ENCODE measurements at places on chromosomes 5 and 9. TPM values are rescaled to one million over a fixed set of nuclear protein-coding genes. Genes with fewer than 3 reads are reported as not detected.

GRCh38 chr5:179830818-179831468 is 10.2 kb downstream of the SQSTM1 start:
- DNase-seq, result no peak

RNF208 gene
- total RNA-seq, result 0.18 TPM

DNA sequence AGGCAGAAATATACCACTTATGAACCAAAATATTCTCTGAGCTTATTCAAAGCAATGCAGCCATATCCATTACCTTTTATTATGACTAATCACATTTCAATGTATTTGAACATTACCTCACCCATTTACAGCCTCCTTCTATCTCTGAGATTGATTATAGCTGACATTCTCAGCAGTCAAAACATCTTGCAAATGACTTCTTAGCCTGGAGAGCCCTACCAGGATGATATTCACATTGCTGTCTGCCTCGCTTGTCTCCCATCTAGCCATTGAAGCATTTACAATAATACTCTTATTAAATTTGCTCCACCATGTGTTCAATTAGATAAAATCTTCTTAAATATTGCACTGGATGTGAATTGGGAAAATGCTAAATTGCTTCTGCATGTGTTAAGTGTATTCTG is 1879.9 kb upstream of the ACO1 start:
- DNase-seq, result no peak

PTPRD gene
- total RNA-seq, result 67.2 TPM

ANGPTL2 gene
- total RNA-seq, result 75.6 TPM

GRCh38 chr5:111744455-111744854 is 12.5 kb downstream of the NREP start:
- no peak for DNase-seq

DNA sequence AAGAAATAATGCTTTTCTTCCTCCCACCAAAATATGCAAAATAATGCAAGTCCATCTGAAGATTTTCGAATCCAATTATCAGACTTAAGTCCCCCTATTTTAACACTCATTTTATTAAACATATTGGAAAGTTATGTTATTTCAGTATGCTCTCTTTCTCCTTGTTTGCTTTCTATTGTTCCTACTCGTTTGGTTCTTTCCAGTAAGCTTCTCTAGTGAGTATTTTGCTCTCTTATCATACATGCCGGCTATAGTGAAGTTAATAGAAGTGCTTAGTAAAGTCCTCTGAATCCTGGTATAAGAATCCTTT is 517 bp downstream of the ALDH1A1 start:
- DNase-seq, result no peak

- DNase-seq, result no peak
These were observed 198.6 kb upstream of the DAB2 start for GRCh38 chr5:39623291-39623865.

CCL21 gene
- total RNA-seq, result 13.5 TPM

IFNA21 gene
- total RNA-seq, result not detected

GABRA6 gene
- not detected for total RNA-seq

PCDHB8 gene
- total RNA-seq, result 0.80 TPM

- DNase-seq, result no peak
These were observed 188.6 kb downstream of the NR3C1 start for GRCh38 chr5:143214890-143215289.

DNA sequence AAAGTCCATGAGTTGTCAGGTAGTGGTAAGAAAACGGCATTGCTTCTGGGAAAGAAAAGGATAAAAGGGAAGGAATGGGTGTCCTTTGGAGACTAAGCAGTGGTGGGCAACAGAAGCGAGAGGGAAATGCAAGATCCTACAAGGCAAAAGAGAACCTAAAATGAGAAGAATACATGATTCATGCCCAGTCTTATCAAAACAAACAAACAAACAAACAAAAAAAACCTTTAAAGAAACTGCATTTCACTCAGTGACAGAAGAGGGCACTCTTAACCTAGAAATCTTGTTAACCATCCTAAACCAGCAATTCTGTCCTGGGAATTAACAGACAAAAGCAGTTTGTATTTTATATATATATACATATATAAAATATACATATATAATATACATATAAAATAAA is 88.5 kb downstream of the SUSD1 start:
- no peak for DNase-seq

DNA sequence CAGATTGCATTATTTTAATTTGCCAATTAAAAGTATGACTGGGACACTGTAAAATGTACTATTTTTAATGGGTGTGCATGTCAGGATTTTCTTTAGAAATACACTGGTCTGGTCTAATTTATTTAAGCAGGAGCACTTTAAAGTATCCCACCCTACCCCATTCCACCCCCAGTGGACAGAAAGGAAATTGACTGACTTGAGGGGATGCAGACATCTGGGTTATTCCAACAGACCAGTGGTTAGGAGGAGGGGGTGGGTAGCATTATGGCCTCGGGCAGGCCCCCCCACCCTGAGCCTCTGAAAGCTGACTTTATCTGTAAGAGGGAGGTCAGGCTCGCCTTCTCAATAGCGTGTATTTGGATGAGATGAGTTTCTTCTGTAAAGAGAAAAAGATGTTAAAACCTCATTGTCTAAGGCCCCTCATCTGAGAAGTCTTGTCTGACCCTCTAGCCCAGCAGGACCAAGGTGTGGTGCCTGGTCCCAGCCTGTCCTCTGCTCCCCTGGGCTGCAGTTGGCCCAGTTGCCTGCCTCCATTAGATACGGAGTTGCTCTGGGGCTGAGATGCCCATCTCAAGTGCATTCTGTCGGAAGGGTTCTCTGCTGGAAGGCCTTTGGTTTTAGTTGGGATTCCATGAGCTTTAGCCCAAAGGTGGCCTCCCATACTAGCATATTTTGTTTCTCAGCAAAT is 4.4 kb downstream of the HNRNPAB start:
- no peak for DNase-seq

SPATA31A3 gene
- total RNA-seq, result not detected

GRCh38 chr9:127397646-127398274 is 791 bp downstream of the SLC2A8 start:
- DNase-seq, result peak; percentile 58

GRCh38 chr5:30197662-30198061 is 995.8 kb upstream of the CDH6 start:
- DNase-seq, result no peak

DNA sequence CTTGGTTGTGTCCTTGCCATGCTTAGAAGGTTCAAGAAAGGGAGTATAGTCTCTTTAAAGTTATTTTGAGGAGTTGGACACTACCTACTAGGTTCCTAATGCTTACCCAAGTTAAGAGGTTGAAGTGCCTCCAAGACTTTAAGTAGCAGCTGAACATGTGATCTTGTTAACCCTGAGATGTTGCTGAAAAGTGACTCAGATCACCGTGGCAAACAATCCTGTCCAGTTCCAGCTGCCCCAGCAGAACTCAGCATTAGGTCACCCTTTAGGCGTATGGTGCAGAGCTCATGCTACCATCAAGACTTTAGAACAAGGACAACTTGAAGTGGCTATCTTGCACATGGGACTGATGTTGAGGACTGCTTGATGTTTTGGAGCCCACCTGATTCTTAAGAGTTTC is 22.5 kb downstream of the ZNF462 start:
- DNase-seq, result no peak

OLFM1 gene
- 3.2 TPM for total RNA-seq

- no peak for DNase-seq
These were observed 67.2 kb downstream of the MRPL36 start for GRCh38 chr5:1732238-1732941.

OBP2B gene
- not detected for total RNA-seq

DNA sequence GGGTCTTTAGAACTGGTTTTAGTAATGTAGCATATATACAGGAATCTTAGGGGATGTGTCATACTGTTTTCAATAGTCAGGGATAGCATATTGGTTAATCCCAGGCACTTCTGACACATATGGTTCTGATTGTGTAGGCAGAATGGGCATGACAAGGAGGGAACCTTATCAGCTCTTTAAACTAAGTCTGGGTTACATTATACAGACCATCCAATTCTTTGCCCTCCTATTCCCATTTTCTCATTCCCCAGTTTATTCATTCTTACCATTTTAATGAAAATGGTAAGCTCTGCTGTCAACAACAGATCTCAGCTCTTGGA is 85.1 kb downstream of the NDUFAF2 start:
- DNase-seq, result no peak

GRCh38 chr9:69469136-69469535 is 144.1 kb downstream of the ENTREP1 start:
- peak; percentile 22 for DNase-seq

DNA sequence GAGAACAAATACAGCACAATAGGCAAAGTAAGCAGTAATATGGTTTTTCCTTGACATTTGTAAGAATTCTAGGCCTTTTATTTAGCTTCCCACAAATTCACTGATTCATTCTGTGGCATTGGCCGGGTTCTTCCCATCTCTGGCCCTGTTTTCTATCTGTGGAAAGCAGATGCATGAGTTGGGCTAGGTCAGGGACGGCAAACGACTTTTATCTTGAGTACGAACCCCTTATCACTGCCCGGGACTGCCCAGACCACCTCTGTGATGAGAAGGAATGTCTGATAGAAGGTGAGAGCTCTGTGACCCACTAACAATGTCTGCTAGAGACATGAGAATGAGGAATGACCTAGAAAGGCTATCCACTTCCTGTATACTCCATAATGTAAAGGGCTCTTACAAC is 35.4 kb upstream of the ADAM19 start:
- DNase-seq, result no peak

- DNase-seq, result no peak
These were observed 114.6 kb downstream of the MED27 start for GRCh38 chr9:131965103-131965502.

PITX1 gene
- total RNA-seq, result 3.6 TPM

DNA sequence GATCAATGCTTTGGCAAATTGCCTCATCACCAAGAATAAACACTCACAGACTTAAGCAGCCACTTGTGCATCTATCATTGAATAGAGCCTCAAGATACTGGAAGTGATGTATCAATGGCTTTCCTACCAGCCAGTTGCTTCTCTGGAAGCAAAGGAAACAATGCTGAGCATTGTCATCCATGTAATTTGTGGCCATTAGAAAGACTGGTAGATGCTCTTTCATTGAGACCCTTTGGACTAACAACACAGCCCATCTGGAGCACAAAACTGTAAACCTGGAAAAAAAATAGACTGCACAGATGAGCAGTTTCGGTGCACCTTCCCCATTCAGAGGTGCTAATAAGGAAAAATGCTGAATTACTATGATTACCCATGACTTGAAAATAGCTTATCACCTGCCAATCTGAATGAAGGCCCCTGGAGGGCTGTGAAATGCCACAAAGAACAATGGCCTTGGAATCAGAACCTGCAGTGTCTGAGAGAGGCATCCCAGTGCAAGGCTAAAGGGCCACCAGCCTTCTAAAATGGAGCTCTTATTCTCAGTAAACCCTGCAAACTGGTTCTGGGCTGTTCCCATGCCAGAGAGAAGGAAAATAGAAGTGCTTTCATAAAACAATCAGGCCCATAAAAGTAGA is 127.5 kb downstream of the RFK start:
- DNase-seq, result no peak

HBEGF gene
- 11.0 TPM for total RNA-seq

LCN2 gene
- 0.09 TPM for total RNA-seq

OGN gene
- 454 TPM for total RNA-seq

DNA sequence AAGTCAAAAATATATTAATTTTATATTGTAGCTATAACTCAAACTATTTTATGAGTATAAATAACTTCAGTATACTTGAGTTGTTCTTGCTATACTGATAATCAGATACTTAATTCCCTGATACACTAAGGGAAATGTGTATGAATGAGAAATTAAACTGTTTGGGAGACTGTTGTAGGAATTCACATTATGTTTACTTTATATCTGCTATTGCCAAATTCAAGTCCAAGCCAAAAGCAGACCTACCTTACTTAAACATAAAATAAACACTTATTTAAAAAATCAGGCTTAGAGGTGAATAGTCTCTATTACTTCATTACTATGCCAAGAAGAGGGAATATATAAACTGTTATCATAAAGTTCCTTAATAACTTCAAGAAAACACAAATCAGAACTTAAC is 13.2 kb downstream of the NR3C1 start:
- DNase-seq, result no peak

- DNase-seq, result peak; percentile 23
These were observed 161.3 kb upstream of the DAPK1 start for GRCh38 chr9:87336407-87336806.

DNA sequence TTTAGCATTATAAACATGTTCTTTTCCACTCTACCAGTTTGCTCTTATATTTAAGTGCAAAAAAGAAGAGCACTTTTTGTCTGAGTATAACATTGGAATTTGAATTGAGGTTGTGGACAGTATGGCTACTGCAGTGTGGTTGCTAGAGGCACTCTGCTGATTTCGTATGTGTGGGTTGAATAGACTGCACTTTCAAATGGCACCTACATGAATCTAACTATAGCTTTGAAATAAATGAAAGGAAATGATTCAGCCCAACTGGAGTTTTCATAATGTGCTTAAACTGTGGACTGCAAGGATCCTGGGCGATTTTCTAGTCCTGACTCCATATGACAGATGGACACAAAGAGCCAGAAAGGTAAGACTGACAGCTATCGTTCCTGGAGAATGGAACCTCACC is 657.6 kb upstream of the RIOK2 start:
- no peak for DNase-seq

DNA sequence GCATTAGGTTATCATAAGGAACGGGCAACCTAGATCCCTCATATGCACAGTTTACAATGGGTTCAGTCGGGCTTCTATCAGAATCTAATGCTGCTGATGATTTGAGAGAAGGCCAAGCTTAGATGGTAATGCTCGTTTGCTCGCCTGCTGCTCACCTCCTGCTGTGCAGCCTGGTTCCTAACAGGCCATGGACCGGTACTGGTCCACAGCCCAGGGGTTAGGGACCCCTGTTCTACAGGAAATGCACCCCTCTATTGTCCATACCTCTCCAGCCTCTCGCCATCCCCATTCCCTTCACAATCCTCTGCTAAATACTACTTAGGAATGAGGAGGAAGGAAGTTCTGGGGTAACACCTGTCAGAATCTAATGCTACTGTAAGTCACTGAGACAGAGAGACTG is 75.1 kb downstream of the OXCT1 start:
- no peak for DNase-seq

SHOC1 gene
- total RNA-seq, result not detected

LYSMD3 gene
- 10.9 TPM for total RNA-seq

- no peak for DNase-seq
These were observed 17.0 kb downstream of the IRX1 start for GRCh38 chr5:3612591-3613042.

DNA sequence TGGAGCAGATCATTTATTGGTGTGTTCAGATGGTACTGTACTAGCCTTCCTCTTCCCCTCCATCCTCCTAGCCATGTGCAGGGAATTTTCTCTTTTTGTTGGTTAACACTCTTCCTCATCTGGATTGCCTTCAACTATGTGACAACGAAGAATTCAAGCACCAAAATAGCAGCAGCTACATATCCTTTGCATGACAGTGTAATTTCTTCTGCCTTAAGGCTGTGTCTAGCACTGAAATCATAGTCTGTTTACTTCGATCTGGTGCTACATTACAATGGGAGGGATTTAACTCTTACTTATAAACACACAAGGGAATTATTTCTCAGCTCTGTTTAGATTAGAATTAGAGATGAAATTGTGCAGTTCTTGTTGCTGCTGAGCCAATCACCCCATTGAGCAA is 260.4 kb downstream of the ARL15 start:
- DNase-seq, result no peak

ADAMTS12 gene
- total RNA-seq, result 23.9 TPM

BNC2 gene
- 24.0 TPM for total RNA-seq

FYB1 gene
- total RNA-seq, result 1.9 TPM

Measured in muscle of leg (tissue), 16 donors.